Activated T-cell treated with anti-CD3 and anti-CD28 coated beads for 1 hour (primary cell): ENCODE measurements at places on chromosomes 6 and 20.

GRCh38 chr6:28803337-28803709 is 120.5 kb downstream of the TRIM27 start:
- DNase-seq, result no peak

GRCh38 chr6:89582669-89583325 is 55.8 kb downstream of the LYRM2 start:
- DNase-seq, result no peak

DNA sequence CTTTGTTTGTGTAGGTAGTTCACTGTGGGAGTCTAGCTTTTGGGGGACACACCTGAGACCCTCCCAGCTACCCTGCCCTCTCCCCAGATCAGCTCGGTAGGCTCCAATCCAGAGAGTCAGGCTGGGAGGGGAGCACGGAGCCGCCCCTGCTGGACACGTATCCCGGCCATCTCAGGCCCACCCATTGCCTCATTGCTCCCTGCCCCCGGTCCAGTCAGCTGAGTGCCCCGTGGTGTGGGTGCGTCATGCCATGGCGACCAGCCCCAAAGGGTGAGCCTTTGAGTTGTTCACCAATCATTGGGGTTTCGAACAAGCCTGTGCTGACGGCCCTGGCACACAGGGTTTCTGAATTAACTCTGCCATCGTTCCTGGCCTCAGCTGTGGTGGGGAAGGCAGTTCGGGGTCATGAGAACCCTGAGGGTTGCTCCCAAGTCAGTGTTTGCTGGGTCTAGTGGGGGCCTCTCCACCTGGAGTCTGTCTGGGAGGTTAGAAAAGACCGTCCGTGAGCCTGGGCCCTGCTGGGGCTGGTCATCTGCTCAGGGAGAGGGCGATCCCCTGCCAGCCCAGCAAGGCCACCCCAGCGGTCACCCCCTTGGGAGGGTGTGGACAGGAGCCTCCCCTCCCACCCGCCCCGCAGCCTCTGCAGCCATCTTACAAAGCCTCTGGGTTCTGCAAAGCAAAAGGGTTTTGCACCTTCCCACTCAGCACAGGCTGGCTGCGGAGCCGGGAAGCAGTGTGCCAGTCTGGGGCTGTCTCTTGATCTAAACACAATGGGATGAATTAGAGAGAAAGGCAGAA is 34.5 kb downstream of the NTSR1 start:
- no peak for DNase-seq

- no peak for DNase-seq
These were observed 30.0 kb downstream of the WRNIP1 start for GRCh38 chr6:2795162-2795561.

DNA sequence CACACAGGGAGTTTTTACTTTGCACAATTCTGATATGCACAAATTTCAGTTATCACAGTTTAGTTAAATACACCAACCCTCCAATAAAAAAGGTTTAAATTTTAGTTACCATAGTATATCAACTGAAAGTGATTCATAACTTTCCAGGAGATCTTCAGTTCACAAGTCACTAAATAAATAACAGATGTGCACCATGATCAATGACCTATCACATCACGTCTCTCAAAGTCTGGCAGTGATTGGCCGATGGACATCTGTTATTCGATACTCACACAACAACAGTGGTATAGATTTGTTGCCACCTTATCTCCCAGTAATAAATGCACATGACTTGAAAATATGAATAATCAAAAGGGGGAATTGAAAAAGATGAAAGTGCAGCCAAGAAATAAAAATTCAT is 66.8 kb upstream of the PTCHD4 start:
- DNase-seq, result no peak

- no peak for DNase-seq
These were observed 40.0 kb downstream of the GMDS start for GRCh38 chr6:2205396-2205795.

GRCh38 chr20:46004889-46005473 is 3.7 kb upstream of the MMP9 start:
- DNase-seq, result no peak

DNA sequence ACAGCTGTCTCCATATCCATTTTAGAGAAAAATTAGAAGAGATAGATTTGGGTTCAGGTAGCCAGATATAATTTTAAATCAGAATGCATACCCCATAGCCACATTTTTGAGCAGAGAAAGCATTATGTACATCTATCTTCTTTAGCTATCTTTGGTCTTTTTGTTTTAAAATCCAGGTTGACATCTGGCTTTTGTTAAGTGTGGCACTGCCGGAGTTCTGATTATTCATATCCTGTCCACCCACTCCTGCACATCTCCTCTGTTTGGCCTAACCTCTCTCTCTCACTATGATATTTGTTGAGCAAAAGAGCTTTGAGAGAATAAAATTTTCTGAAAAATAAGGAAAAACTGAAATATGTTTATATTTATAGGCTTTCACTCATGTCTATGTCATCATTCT is 189.7 kb downstream of the PACRG start:
- DNase-seq, result no peak

DNA sequence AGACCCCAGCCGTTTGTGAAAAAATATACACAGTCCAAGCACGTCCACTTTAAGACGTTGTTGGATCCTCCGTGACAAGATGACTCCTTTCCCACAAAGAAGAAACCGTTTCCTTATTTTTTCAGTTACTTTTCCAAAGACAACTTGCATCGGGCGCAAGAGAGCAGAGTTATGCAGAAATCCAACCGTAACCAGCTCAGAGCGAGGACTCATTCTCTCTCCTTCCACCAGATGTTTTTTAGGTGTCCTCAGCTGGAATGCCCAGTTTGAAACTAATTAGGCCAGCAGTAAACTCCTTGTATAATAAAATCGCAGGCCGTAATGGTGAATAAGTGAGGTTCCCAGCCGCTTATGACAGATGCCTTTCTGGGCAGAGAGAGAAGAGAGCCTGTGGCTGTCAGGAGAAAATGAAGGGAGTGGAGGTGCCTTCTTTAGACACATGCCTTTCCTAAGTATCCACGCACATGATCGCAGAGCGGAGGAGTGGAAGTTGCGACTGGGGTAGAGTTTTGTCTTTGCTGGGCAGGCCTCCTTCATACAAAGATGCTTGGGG is 2.8 kb downstream of the EYA2 start:
- no peak for DNase-seq

DNA sequence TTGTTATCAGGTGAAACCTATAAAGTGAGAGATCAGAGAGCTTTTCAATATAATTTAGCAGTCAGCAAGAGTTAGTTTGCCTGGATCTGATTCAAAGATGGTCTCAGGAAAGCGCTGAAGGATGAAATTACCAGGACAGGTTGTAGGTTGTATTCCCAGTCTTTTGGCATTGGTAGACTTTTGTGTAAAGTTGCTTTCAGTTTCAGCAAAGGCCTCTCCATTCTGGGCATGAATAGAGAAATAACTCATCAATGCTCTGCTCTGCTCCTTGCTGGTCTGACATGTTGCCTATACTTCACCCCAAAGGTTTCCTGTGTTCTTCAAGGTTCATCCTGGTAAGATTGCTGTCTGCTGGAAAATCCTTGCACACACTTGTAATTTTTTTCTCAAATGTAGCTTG is 714.8 kb downstream of the EPM2A start:
- DNase-seq, result no peak

GRCh38 chr6:165059032-165059431 is 250.4 kb downstream of the C6orf118 start:
- no peak for DNase-seq

GRCh38 chr20:57022306-57022705 is 244.1 kb downstream of the BMP7 start:
- no peak for DNase-seq
